Mammary epithelial cell (primary cell): ENCODE measurements at places on chromosomes 6 and 20. TPM values are rescaled to one million over a fixed set of nuclear protein-coding genes. Genes with fewer than 3 reads are reported as not detected.

The MACROD2 gene
- total RNA-seq, result 3.2 TPM

- peak; percentile 13 for DNase-seq
Measured at GRCh38 chr20:23245553-23246181, 104.9 kb upstream of the NXT1 start.

- DNase-seq, result peak; percentile 43
Measured at GRCh38 chr6:168985705-168986104, 267.9 kb downstream of the THBS2 start.

- DNase-seq, result no peak
Measured at GRCh38 chr20:46694484-46694883, 5.2 kb upstream of the TP53RK start.

The CLDN20 gene
- total RNA-seq, result not detected

The GPX5 gene
- total RNA-seq, result not detected
